ENCODE measurements at places on chromosomes 1 and 21.

GRCh38 chr21:27429710-27430341, 462.9 kb upstream of the ADAMTS5 start:
- DNase-seq = no peak

- no peak for DNase-seq
Observed at GRCh38 chr1:34712007-34712688, 42.7 kb upstream of the GJB5 start.

DNA sequence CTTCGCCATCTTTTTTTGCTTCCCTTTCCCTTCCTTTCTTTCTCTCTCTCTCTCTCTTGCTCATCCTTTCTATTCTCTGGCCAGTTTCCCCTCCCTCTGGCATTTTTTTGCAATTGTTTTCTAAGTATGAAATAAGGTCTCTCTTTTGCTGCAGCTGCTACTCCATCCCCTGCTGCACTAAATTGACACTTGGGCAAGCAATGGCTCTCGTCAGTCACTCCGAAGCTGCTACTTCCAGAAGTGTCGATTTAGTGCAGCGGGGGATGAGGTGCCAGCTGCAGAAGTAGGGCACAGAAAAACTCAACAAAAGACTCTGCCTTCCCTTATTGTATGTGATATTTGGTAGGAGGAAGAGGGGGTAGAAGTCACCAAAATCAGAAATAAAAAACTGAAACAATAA, 642.3 kb downstream of the RWDD3 start:
- DNase-seq = no peak

GRCh38 chr1:111739925-111740765, 950 bp upstream of the INKA2 start:
- DNase-seq = no peak

DNA sequence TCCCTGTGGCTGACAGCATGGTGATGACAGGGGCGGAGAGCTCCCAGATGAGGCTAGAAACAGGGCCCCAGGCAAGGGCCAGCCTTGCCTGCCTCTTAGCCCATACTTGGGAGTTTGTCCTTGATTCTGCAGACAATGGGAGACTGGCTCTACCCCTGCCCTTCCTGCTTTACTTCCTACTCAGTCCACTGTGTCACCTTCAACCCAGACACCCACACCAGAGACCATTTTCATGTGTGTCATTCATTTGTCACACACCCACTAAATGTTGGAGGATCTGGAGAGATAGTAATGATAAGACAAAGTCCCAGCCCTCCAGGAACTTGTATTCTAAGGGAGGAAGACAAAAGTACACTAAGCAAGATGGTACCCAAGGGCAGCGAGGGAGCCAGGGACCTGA, 43.7 kb downstream of the SYT6 start:
- no peak for DNase-seq

DNA sequence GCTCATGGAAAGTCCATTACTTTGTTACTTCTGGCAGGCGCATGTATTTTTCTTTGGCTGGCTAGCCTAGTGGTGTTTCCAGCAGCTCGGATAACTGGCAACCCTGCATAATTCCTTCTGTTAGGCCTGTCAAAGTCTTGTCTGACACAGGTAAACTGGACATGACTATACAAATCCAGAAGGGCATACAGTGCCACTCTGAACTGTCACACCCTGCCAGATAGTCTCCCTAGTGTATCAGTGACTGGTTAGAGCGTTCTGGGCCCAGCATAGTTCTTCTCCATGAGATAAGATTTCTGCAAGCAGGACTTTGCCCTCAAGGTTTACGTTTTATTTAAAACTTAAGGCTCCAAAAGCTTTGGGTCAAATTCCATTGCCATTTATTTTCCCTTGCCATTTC, 177.7 kb upstream of the GORAB start:
- no peak for DNase-seq

GRCh38 chr1:119637710-119638109, 10.4 kb downstream of the ZNF697 start:
- no peak for DNase-seq

- DNase-seq = no peak
Observed at GRCh38 chr21:41733951-41734689, 32.7 kb downstream of the RIPK4 start.

DNA sequence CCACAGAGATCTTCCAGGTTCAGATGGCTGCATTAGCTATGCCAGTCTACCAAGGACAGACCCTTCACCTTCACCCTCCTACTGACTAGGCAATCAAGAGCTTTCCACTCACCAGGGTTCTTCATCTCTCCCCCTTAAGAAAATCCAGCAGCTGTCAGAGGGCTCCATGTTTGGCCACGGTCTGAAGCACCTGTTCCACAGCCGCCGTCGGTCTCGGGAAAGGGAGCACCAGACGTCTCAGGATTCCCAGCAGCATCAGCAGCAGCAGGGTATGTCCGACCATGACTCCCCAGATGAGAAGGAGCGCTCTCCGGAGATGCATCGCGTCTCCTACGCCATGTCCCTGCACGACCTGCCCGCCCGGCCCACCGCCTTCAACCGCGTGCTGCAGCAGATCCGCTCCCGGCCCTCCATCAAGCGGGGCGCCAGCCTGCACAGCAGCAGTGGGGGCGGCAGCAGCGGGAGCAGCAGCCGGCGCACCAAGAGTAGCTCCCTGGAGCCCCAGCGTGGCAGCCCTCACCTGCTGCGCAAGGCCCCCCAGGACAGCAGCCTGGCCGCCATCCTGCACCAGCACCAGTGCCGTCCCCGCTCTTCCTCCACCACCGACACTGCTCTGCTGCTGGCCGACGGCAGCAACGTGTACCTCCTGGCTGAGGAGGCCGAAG, 13.8 kb downstream of the TMCC2 start:
- DNase-seq = no peak

DNA sequence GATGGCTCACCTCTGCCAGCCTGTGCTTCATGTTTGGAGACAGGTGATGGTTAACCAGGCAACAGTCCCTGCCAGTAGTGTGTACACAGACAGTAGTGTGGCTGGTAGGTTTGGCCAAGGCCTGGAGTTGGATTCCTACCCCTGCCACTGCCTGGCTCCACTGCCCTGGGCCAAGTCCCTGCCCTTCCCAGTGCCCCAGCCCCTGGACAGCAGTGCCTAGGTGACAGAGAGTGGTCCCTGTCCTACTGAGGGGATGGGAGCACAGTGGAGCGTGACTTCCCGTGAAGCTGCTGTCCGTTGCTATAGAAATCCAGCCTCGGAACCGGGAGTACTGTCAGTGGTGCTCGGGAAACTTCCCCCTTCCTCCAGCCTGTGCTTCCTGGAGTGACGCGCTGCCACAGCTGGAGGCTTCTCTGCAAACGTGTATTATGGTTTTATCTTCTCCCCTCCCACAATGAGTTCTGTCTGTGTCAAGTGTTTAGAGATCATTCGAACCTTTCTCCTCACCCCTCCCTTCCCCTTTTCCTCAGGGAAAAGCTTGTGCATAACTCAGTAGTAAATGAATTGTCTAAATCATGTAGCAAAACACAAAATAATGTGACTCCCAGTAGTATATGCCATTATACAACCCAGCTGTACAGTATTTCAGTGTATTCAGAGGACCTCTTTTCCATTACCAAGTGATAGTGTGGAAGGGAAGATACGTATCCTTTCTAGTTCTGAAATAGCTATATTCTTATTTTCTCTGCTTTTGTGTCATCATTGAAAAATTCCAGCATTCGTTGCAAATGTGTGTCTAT, 73.4 kb downstream of the GALNT2 start:
- DNase-seq = no peak

DNA sequence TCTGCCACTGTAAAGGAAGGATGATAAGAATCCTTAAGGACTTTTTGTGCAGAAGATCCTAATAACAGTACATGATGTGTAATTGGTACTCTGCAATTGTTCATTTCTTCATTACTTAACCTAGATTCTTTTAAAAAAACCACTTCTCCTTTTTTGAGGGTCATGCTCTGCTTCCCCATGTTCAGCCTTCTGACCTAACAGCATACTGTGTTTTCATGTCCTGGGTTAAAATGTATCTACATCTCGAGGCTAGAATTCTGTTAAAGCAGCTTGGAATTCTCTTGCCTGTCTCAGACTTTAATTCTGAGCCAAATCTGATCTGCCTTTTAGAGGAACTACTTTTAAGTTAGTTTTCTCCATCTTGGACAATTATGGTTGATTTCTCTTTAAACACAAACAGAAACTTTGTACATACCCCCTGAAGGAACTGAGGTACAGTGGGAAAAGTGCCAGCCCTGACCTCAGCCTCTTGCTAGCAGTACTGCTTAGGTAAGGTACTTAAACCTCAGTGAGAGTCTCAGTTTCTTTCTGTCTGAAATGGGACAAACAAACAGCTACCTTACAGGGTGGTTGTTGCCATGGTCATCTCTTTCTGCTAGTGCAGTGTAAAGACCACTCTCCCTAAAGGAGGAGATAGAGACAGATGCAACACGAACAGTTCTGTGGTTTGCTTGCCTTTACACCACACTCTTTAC, 103.2 kb upstream of the DYNLT5 start:
- no peak for DNase-seq

DNA sequence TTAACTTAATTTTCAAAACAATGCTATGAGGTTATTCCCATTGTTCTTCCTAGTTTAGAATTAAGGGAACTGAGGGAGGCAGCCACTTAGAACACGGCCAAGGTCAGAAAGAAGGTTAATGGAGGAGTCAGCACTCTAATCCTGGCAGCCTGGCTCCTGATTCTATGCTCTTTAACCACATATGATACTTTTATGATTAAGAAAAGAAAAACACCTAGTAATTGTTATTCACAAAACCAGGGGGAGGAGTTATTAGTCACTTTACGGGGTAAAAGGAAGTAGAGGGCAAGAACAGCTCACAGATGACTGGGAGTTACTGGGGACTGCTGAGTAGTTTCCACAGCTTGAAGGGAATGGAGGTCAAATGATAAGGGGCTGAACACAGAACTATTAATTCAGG, 38.6 kb downstream of the GADD45A start:
- peak; percentile 49 for DNase-seq

DNA sequence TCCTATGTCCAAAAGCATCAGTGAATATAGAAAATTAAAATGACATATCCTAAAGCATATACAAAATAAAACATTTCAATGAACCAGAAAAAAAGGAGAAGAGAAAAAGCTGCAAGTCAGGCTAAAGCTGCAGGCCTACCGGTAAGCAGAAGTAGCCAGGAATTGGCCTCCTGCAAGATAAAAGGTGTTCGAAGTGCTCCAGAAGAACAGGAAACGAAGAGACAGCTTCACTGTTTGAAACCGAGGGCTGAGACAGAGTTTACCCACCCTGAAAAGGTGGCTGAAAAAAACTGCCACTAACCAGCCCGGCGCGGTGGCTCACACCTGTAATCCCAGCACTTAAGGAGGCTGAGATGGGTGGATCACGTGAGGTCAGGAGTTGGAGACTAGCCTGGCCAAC, 37.4 kb downstream of the NSL1 start:
- DNase-seq = peak; percentile 17

GRCh38 chr1:237788069-237788468, 102.7 kb downstream of the ZP4 start:
- DNase-seq = no peak

DNA sequence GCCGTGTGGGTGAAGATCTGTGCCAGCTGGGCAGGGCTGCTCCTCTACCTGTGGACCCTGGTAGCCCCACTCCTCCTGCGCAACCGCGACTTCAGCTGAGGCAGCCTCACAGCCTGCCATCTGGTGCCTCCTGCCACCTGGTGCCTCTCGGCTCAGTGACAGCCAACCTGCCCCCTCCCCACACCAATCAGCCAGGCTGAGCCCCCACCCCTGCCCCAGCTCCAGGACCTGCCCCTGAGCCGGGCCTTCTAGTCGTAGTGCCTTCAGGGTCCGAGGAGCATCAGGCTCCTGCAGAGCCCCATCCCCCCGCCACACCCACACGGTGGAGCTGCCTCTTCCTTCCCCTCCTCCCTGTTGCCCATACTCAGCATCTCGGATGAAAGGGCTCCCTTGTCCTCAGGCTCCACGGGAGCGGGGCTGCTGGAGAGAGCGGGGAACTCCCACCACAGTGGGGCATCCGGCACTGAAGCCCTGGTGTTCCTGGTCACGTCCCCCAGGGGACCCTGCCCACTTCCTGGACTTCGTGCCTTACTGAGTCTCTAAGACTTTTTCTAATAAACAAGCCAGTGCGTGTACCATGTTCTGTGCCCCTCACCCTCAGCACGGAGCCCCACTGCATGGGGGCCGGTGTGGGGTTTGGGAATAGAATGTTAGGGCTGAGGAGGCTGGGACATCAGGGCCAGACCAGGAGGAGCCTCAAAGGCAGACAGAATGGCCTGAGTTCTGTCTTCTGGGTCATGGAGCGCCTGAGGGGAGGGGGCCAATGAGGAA, 21.3 kb downstream of the SERINC2 start:
- no peak for DNase-seq

GRCh38 chr1:107706182-107706581, 258.8 kb downstream of the VAV3 start:
- no peak for DNase-seq

DNA sequence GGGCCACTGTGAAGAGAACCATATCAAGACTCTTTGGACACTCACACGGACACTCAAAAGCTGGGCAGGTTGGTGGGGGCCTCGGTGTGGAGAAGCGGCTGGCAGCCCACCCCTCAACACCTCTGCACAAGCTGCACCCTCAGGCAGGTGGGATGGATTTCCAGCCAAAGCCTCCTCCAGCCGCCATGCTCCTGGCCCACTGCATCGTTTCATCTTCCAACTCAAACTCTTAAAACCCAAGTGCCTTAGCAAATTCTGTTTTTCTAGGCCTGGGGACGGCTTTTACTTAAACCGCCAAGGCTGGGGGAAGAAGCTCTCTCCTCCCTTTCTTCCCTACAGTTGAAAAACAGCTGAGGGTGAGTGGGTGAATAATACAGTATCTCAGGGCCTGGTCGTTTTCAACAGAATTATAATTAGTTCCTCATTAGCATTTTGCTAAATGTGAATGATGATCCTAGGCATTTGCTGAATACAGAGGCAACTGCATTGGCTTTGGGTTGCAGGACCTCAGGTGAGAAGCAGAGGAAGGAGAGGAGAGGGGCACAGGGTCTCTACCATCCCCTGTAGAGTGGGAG, 36.3 kb upstream of the TDRD10 start:
- DNase-seq = no peak

- no peak for DNase-seq
Observed at GRCh38 chr1:20999525-21000244, 177.0 kb downstream of the EIF4G3 start.

GRCh38 chr1:66624412-66625060, 90.6 kb downstream of the SGIP1 start:
- peak; percentile 47 for DNase-seq

DNA sequence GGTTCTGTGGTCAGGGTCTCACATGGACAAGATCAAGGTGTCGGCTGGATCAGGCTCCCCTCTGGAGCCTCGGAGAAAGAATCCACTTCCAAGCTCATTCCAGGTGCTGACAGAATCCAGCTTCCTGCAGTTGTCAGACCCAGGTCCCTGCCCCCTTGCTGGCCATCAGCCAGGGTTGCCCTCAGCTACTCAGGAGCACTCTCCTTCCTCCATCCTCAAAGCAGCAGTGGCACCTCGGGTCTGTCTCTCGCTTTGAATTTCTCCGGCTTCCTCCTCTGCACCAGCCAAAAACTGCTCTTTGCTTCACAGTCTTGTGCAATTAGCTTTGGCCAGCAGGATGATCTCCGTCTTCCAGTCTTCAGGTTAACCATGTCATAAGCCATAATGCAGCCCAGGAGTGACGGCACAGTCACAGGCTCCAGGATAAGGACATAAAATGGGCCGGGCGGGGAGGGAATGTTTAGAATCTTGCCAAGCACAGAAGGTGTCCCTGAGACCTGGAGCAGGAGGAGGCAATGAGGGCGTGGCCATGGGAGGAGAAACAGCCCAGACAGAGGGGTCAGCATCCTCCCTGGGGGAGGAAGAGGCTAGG, 79.4 kb upstream of the SLC25A33 start:
- no peak for DNase-seq

- peak; percentile 65 for DNase-seq
Observed at GRCh38 chr1:17661546-17662157, 93.5 kb upstream of the ACTL8 start.

- no peak for DNase-seq
Observed at GRCh38 chr1:159054427-159054826, 22.1 kb downstream of the AIM2 start.

GRCh38 chr1:169395955-169396354, 28.0 kb downstream of the BLZF1 start:
- no peak for DNase-seq

All from activated CD4-positive, alpha-beta T cell treated with anti-CD3 and anti-CD28 coated beads, Interleukin-2, amount 50 U/mL, for 16 hours (primary cell).